ENCODE measurements at places on chromosomes 6 and 20.

DNA sequence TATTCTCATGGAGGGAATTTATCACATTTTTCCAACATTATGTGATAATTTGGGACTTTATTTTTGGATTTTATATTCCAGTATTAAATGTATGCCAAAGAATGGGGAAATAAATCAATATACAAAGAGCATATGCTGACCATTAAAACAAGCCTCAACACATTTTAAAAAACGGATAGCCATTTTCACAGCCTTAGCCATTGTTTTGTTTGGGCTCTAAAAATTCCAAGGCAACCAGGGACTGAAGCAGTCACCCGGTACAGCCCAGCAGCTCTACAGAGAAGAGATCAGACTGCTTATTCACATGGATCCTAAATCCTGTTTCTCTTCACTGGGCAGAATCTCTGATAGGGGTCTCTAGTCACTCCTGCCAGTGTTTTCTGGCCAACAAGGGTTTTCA lies 150.2 kb upstream of the OGFRL1 start:
- no peak for DNase-seq

- DNase-seq: no peak
Observed at GRCh38 chr20:9460518-9460917, 53.9 kb upstream of the LAMP5 start.

GRCh38 chr20:39473536-39473935 lies 511.4 kb downstream of the DHX35 start:
- no peak for DNase-seq

DNA sequence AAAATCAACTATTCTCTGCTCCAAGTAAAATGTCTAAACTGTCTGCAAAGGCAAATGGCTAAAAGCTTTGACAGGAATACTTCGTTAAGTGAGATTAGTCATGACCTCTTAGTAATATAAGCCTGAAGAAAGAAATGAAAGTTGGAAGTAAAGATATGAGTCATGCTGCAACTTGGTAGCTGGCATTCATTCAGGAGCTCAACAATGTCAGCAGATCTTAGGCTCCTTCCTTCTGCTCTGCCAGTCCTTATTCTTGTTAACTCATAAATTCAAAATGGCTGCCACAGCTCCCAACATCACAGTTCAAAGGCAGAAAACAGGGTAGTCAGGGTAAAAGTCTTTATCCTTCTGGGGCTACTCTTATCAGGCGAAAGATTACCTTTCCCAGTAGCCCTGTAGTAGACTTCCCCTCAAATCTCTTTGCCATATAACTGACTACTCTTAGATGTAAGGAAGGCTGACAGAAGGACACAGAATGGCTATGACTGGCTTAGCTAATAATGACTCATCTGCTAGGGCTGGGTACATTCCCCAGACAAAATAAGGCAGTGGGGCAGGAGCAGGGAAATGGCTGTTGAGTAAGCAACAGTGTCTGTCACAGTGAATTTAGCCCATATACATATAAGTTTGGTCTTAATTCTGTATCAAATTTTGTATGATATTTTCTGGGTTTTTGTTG lies 24.4 kb upstream of the C6orf62 start:
- DNase-seq: no peak

GRCh38 chr6:31057426-31058003 lies 47.2 kb downstream of the MUC22 start:
- DNase-seq: no peak

- no peak for DNase-seq
Observed at GRCh38 chr6:147053311-147053921, 150.8 kb upstream of the STXBP5 start.

DNA sequence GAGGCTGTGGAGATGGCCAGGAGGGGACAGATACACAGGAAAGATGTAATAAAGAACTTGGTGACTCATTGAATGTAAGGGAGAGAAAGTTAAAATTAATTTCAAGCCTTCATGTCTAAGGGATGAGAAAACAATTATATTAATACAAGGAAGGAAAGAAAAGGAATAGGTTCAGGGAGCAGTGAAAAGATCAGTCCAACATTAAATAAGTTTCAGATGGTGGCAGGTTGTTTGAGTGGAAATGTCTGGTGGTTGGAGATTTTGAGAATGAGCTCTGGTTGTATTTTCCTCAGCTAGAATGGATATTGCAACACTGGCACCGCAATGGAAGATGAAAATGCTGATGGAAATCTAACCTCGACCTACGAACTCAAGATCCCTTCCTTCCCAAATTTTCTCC lies 304.3 kb downstream of the COL12A1 start:
- DNase-seq: no peak

DNA sequence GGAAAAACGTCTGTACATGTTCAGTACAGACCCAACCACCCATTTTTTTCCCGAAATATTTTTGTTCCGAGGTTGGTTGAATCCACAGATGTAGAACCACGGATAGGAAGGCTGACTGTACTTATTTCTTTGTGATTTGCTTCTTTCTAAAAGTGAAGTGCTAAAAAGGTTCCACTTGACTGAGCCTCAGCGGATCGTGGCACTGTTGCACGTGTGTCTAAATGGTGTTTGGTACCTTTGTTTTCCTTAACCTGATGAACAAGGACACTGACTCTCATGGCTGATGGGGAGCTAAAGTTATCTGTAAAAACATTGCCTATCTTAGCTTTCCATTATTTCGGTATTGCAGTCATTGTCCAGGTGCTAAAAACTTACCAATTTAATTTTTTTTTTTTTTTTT lies 6.2 kb downstream of the BPHL start:
- no peak for DNase-seq

- DNase-seq: no peak
Observed at GRCh38 chr6:127878115-127878514, 22.7 kb downstream of the THEMIS start.

GRCh38 chr6:98146656-98147055 lies 687.7 kb upstream of the POU3F2 start:
- no peak for DNase-seq

- DNase-seq: peak; percentile 72
Observed at GRCh38 chr6:63598049-63599036, 26.1 kb downstream of the LOC128125822 start.

GRCh38 chr6:19835605-19836004 lies 1.6 kb upstream of the ID4 start:
- DNase-seq: no peak

DNA sequence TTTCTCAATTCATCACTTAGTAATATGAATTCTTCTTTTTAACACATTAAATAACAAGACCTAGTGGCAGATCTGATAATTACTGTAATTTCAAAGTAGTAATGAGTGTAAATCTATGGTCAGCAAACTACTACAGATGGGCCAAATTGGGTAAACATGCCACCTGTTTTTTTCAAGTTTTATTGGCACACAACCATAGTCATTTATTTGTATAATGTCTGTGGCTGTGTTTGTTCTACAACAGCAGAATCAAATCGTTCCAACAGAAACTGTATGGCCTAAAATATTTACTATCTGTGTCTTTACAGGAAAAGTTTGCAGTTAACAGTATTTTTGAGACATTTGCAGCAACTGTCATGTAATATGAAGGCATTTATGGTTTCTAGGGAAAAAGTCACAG lies 86.1 kb upstream of the EYA2 start:
- no peak for DNase-seq

DNA sequence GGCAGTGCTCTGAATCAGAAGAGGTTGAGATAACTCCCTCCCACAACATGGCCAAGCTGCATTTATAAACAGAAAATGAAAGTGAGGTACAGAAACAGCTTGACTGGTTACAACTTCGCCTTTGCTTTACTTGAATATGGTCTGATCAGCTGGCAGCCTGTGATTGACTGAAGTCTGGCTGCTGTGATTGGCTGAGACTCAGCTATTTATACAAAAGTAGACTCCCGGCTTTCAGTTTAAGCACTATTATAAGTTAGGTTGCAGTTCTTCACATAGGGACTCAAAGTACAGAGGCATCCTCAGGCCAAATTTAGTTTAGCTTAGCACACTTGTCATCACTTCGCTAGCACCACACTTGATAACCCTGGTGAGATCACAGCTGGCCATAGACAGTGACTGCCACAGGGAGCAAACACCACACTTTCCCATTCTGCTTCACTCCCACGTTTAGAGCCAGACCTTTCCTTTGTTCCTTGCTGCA lies 362.6 kb downstream of the EPM2A start:
- DNase-seq: no peak

DNA sequence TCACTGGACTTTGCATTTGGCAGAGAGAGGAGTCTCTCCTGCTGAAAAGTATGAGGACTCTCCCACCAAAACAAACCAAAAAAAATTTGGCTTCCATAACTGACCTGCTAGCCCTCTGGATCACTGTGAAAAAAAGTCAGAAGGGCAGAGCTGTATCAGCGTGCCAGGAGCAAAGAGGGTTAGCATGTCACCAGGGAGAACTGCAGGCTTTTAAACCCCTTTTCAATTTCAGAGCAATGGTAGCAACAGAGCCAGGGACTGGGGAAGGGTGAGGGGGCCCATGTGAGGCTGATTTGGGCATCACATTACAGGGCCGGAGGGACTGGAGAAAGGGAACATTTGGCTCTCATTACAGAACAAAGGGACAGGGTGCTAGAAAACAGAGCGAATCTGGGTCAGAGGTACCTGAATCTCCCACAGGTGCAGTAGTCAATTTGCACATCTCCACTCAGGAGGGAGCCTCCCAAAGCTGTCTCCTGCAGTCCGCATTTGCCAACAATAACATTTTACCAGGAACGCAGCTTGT lies 185.7 kb upstream of the EYA4 start:
- DNase-seq: no peak

DNA sequence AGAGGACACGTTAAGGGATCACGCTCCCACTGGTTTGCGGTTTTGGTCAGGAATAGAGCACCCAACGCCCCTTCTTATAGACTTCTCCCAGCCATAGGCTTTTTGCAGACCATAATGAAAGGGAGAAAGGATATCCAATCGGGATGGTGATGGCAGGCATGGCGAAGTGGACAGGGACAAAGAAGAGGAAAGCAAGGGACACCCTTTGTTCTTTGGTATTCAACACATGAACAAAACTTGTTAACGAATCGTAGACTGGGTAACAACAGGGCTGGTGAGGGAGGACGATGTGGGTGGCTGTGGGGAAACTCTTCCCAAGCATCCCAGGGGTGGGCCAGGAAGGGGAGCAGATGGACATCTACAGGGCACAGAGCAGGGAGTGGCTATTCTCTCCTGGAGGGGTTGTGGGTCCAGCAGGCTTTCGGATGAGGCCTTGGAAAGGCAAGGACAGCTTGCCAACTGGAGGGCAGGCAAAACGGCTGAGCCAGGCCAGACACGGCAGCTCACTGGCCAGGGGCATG lies 1.4 kb upstream of the HSP90AB1 start:
- no peak for DNase-seq

DNA sequence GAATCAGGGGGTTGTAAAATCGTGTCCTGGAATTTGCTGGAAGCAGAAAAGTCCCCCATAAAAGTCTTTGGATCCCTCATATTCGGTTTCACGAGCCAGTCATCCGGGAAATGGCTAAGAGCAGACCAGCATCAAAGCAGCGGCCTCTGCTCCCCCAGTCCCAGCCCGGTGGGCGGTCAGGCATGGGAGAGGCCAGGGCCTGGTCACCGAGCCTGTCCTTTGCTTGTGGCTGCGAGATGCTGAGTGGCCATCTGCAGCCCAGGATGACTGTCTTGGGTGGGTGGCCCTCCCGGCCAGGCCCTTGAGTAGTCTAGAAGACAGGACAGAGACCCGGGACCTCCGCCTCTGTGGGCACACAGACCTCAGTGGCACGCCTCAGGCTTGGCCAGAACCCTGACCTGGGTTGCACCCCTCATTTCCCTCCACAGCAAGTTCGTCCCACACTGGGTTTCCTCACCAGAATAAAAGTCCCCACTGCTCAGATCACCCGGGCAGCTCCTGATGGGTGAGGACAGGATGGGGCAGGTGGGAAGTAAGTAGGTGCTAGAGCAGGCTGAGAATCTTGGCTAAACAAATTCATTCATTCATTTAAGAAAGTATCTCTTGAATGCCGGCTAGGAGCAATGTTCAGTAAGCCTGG lies 172.1 kb downstream of the BMP7 start:
- no peak for DNase-seq

- DNase-seq: no peak
Observed at GRCh38 chr6:121449331-121449730, 13.9 kb downstream of the GJA1 start.

DNA sequence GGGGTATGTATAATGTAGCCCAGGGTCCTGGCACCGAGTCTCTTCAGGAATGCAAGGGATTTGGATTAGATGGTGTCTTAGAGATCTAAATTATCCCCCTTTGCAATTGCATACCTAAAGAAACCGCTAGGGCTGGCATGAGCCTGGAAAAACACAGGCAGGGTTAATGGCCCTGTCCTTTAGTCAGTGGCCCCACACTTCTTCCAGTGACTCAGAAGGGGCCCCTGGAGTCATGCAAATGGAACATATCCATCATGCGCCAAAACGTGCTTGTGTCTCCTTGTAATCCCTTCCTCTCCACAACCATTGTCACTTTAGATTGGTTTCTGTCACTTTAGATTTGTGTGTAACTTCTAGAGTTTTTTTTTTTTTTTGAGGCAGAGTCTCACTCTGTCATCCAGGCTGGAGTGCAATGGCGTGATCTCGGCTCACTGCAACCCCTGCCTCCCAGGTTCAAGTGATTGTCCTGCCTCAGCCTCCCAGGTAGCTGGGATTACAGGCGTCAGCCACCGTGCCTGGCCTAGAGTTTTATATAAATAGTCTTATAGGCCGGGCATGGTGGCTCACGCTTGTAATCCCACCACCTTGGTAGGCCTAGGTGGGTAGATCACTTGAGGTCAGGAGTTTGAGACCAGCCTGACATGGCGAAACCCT lies 8.7 kb upstream of the MYBL2 start:
- no peak for DNase-seq
